AG10803 (cell line): ENCODE measurements at places on chromosomes 1 and 21.
A peak's percentile ranks its signal among the peaks of the same experiment; 100 is the strongest.

- DNase-seq, result peak; percentile 15
These were observed 88.2 kb downstream of the ZSCAN20 start for GRCh38 chr1:33560680-33561079.

DNA sequence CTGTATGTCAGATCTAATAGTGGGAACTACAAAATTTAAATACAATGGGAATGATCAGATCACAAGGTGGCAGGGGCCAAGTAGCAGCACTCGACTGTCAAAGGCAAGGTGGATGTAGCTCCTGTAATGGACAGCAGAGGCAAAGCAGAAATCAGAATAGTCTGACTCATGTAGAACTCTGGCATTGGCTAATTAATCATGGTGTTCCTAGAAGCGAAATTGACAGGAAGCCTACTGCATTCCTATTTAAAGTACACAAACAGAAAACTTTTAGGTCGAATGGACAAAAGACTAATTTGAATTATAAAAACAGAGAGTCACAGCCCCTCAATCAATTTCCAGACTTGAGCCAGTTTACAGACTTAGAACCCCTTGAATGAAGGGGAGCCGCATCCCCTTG is 17.4 kb upstream of the IL12RB2 start:
- no peak for DNase-seq

- peak; percentile 4 for DNase-seq
These were observed 207.4 kb downstream of the PDE4B start for GRCh38 chr1:66000033-66000637.

- DNase-seq, result no peak
These were observed 457.7 kb upstream of the RUNX1 start for GRCh38 chr21:35506771-35507170.

GRCh38 chr1:39852876-39853275 is 30.4 kb downstream of the TRIT1 start:
- no peak for DNase-seq

DNA sequence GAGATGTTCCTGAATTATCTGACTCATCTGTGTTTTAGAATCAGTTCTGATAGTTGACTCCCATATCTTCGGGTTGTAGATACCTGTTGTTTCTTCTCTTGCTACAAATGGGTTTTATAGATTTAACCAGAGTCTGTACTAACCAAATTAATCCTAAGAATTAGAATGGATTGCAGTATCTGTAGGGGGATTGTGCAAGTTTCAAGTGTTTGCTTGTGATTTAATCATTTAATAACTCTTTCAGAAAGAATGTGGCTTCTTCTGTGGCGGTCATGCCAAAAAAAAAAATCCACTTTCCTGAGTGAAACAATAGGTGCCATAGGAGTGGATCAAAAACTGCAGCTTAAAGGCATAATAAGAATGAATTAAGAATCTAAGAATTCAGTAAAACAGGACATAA is 9.4 kb downstream of the IPO9 start:
- peak; percentile 64 for DNase-seq

GRCh38 chr21:33686386-33686785 is 44.1 kb downstream of the ITSN1 start:
- DNase-seq, result no peak

DNA sequence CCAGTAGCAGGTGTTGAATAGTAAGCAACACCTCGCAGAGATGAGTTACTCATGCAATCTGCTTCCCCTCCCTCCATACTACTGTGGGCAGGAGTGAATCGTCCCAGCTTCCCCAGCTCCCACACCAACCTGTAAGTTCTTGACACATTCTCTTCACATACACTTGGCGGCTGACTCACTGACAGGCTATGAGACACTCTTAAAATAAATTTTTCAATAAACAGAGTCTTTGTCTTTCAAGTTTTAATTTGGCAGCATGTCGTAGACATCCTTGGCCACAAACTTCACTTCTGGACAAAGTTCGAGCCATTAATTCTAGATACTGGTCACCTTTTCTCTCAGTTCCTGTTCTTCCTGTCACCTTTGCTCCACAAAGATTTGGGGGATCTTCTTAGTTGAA is 290.7 kb downstream of the TM2D1 start:
- DNase-seq, result no peak

- DNase-seq, result no peak
These were observed 14.4 kb downstream of the FRRS1 start for GRCh38 chr1:99751877-99752504.

DNA sequence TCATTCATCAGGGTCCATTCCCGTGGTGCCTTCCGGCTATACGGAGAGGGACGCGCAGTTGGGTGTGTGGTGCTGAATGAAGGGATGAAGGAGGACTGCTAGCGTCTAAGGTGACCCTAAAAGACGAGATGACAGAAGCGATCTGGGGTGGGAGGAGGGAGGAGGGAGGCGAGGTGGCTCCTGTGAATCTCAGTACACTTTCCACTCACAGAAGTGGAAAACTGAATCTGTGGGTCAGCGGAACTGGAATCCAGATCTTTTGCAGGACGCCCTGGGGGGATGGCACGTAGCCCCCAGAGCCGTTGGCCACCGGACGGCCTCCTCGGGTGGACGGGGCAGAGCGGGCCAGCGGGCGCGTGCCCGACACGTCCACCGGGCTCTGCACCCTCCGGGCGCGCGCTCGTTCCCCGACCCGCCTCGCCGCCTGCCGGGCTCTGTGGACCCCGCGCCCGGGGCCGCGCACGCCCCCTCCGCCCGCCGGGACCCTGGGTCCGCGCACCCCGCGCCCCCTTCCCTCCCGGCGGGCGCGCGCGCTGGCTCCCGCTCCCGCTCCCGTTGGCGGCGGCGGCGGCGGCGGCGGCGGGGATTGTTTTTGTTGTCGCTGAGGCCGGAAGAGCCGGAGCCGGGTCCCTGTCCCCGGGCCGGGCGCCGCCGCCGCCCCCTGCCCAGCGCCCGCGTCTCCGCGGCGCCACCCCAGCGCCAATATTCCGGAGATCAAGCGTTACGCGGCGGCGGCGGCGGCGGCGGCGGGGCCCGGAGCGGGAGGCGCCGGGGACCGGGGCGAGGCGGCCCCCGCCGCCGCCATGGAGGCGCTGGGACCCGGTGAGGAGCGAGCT is at the start of gene AGO4:
Gene AGO4 (plus strand): TSS at position 403 of the 836 bp plus-strand sequence. CDS start 401 bp downstream, at position 804.
- DNase-seq, result peak; percentile 39

DNA sequence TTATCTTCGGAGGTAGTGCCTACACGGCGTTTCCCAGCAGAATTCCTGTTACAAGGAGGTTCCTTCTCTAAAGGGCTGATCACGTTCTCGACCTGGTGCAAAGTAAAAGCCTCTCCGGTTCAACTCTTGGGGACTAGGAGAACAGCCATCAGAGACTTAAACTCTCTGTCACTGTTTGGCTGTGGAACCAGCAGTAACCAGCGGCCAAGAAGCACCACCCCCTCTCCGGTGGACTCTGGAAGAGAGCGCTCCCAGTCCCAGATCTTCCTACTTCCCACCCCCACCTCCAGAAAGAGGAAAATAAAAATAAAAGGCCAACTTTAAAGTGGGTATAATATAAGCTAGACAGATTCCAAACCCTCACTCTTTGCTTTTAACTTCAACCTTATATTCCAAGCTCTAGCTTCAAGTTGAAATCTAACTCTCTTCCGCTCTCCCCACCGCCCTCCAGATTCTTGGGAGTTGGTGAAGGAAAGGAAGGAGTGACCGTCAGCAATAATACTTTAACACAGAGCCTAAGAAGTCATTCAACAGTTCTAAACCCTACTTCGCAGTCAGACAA is 2.9 kb downstream of the BRINP3 start:
- DNase-seq, result no peak

DNA sequence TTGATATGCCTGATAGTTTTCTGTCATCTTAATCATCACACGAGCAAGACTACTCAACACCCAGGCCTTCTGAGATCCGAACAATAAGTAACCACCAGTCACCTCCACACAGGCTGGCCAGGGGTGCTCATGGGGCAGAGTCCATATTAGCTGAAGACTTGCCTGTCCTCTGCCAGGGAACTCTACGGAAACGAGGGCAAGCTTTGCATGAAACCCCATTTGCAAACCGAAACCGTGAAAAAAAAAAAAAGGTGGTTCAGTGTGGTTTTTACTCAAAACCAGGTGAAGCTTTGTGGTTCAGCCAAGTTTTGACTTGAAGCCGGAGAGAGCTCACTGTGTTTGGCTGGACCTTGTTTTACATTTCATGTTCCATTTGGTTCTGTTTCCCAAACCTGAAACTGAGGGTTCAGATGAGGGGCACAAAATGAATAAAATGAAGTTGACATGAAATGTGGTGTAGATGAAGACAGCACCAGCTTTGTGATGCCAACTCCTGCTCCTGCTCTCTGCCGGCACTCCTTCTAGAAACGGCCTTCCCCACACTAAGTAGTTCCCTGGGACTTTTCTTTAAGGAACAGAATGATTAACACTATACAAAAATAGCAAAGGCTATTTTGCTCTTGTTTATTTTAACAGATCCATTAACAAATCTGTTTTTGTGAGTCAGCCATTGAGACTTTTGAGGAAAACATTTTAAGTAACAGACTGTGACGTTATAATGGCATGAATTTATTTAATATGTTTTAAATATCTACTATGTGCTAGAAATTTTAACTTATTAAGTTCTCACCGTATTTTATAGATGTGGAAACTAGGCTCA is 74.7 kb downstream of the RUNX1 start:
- no peak for DNase-seq

DNA sequence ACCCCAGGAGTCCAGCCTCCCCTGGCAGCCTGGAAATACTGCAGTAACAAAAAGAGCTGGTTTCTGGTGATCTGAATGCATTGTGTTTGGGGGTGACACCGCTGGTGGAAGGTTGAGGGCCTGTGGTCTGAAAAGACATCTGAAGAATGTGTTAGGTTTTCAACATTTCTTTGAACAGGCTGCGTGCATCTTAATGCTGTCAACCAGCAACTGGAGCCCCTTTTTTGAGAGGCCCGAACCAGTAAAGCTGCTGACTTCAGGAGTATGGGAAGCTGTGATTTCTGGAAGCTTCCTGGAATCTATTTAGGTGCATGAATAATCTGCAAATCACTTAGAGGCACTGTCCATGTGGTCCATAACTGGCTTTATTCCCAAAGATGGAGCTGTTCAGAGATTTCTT is 17.0 kb downstream of the ATP5PO start:
- DNase-seq, result peak; percentile 34

- DNase-seq, result peak; percentile 17
These were observed 1.6 kb upstream of the APOBEC4 start for GRCh38 chr1:183654706-183655105.

DNA sequence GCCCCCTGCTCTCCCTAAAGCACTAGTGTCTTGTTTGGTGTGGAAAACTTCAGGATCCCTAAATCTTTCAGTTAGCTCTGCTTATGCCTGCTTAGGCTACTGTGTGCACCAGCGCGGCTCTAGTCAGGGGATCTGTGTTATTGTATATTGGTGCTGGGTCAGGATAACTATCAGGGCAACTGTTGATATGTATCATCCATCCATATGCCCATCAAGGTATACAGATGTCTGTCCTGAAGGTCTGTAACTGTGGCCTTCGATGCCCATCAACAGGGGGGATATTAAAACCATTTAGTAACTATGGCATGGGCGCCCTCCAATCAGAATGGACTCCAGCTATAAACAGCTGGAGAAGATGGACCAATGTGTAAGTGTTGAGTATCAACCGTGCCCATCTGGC is 12.4 kb downstream of the NT5C1A start:
- DNase-seq, result no peak

DNA sequence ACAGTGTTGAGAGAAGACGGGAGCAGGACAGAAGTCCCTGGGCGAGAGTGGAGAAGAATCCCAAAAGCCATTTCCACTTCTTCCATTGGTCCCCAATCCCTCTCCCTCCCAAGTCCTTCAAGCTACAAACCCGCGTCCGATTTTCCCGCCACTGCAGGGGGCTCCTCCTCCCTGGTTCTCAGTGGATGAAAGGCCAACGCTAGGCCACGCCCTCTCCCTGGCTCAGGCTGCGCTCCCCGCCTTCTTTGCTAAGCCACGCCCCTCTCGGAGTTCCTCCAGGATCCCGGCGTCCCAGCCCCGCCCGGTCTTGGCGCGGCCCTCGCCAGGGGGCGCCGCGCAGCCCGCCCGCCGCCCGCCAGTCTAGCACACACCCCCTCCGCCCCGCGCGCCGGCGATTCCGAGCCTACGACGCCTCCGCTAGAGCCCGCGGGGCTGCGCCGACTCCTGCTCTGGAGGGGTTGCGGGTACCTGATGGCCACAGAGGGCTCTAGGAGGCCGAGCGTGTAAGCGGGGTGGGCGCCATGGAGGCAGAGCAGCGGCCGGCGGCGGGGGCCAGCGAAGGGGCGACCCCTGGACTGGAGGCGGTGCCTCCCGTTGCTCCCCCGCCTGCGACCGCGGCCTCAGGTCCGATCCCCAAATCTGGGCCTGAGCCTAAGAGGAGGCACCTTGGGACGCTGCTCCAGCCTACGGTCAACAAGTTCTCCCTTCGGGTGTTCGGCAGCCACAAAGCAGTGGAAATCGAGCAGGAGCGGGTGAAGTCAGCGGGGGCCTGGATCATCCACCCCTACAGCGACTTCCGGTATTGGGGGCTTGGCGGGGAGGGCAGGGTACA is at the start of gene HCN3:
Gene HCN3 (plus strand): TSS at position 394 of the 832 bp plus-strand sequence. CDS start 128 bp downstream, at position 522.
- DNase-seq, result peak; percentile 90

DNA sequence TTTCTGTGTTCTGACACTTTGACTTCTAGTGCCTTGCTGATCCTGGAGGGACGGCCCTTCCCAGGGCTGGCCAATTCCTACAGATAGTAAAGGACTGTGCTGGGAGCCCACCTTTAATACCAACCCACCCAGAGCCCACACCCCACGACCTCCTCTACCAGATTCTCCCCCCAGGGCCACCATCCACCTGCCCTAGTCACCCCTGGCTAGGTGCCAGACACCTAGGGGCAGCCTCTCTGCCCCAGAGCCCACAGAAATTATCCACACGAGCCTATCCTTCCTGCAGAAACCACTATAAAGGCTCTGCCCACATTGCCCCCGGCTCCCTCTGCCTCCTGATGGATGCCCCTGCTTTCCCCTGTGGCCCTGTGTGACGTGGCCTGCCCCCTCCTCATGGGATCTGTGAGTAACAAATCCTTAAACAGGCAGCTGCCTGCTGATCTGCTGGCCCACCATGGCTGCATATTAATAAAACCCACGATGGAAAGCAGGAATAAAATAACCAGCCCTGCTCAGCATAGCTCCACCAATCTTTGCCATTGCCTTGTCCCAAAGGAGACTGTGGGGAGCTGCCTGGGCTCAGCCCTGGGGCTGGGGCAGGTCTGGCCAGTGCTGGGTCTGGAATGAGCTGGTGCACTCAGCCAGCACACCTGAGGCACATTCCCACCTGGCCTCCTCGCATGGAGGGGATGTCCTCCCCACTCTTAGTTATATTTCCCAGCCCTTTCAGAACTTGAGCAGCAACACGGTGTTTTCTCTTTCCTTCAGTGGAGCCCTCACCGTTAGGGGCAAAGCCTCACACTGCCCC is 488.5 kb downstream of the NPHP4 start:
- no peak for DNase-seq

DNA sequence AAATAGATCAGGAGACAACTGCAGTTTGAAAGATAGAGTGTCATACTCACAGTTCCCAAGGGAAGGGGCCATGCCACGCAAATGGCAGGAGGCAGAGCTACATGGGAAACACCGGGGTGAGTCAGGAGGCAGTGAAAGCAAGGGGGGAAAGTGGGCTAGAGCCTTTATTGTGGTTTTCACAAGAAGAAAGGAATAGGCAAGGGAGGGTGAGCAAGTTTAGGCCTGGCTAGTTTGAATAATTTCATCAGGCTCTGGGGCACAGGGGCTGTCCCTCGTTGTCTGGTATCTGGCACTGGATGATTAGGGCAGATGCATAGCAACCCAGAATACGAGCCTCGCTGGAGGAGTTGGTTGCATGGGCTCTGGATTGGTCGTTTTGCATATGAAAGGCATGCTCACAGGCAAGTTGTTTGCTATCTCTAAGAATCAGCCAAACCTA is 17.0 kb upstream of the ITLN2 start:
- no peak for DNase-seq
